Transverse colon (tissue), 4 donors: ENCODE measurements at places on chromosomes 12 and 14.
A peak's percentile ranks its signal among the peaks of the same experiment; 100 is the strongest.

- H3K4me3 ChIP-seq, result no peak overlapping the region
- H3K27me3 ChIP-seq, result no peaks in the 10 kb centered on the region
- no peak overlapping the region for H3K27ac ChIP-seq
Observed at GRCh38 chr12:81949841-81950308, 190.7 kb upstream of the PPFIA2 start.

GRCh38 chr14:45727133-45727532, 474.1 kb upstream of the MIS18BP1 start:
- no peak for DNase-seq
- no peak overlapping the region for H3K4me3 ChIP-seq
- no peaks in the 10 kb centered on the region for H3K36me3 ChIP-seq
- no peaks in the 10 kb centered on the region for H3K27me3 ChIP-seq
- no peak overlapping the region for H3K27ac ChIP-seq
- H3K4me1 ChIP-seq, result no peaks in the 10 kb centered on the region

DNA sequence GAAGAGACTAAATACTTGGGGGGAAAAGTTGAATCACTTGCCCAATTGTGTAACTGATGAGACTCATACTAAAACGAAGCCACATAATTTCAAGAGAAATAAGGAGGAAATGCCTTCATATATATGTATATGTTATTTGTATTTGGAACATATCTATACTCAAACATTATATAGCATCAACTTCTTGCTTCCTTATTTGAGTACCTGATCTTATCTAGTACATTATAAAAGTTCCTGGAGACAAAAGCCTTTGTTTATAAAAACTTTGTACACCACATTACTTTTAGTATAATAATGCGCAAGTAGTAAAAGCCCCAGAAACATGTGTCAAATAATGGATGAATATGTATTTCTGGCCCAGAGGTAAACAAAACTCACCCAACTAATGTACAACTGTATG, 92.0 kb downstream of the SLC2A13 start:
- H3K27me3 ChIP-seq, result no peaks in the 10 kb centered on the region
- no peaks in the 10 kb centered on the region for H3K36me3 ChIP-seq
- no peak for DNase-seq
- H3K4me3 ChIP-seq, result no peak overlapping the region
- peak overlapping the region; percentile 67 for H3K27ac ChIP-seq
- peaks cover 22% of the 10 kb centered on the region for H3K4me1 ChIP-seq

DNA sequence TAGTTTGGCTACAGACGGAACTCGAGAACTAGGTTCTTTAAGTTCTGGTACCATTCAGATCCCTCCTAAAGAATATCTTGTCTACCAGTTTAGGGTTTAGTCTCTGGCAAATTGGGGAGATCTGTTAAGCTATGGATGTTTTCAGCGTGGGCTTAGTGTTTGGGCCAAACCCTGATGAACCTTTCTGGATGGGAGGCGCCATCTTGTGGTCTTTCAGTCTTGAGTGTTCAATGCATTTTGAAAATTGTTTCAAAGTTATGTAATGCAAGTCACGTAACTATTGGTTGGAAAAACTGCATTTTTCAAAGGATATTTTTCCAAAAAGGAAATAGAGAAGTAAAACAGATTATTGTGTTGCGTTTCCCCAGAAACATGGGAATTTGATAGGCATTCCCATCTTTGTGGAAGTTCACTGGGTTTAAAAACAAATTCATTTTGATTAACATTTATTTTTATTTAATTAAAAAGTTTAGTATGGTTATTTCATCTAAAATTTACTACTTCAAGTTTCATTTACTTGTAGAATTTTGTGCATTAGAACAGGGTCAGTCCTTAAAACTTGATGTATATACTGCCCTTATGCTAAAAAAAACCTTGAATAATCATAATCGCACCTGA, 169.0 kb downstream of the PRIMA1 start:
- H3K36me3 ChIP-seq, result no peaks in the 10 kb centered on the region
- DNase-seq, result peak; percentile 9
- no peaks in the 10 kb centered on the region for H3K4me1 ChIP-seq
- peaks cover under 1% of the 10 kb centered on the region for H3K27me3 ChIP-seq
- no peak overlapping the region for H3K4me3 ChIP-seq
- no peak overlapping the region for H3K27ac ChIP-seq

DNA sequence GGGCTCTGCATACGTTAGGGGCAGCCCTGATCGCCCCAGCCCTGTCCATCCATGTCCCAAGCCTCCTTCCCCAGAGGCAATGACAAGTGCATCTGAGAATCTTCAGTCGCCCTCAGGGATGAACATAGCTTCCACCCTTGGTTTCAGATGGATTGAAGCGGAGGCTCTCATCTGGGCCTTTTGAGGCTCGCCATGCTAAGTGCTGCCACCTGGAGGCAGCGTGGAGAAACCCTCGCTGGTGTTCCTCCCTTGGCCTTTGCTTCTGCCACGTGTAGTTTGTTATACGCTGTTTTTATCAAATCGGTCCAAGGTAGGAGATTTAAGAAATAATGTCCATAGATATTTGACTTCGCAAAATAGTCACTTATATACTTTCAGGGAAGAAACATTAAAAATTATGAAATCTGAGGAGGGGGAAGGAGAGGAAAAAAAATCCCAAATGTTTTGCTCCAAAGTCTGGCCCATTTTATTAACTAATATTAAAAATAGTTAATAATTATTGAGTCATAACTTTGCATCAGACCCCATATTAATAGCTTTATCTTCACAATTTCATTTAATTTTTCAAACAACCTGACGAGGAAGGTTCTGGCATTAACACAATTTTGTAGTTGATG, 28.8 kb upstream of the LRRC10 start:
- H3K27me3 ChIP-seq, result no peaks in the 10 kb centered on the region
- no peaks in the 10 kb centered on the region for H3K36me3 ChIP-seq
- no peaks in the 10 kb centered on the region for H3K4me1 ChIP-seq

DNA sequence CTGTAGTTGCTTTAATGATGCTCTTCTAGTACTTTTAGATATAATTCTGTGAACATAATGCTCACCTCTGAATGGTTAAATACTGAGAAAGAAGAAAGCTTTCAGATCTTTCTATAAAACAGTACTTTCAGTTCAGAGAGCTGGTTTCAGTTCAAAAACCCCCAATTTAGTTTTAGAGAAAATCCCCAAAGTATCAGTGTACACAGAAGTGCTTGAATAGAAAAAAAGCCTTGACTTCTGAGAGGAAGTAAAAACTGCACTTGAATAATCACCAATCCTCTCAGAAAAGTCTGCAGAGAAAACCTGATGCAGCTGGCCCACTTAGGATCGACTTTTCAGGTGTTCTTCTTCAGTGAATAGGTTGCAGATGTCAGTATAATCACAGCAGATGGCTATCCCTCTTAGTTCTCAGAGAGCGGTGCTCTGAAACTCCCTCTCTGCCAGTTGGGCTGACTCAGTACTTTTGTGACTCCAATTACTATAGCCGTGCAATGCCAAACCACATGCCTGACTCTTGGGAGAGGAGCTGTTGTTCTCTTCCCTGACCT, 616.3 kb downstream of the LRFN5 start:
- no peaks in the 10 kb centered on the region for H3K36me3 ChIP-seq
- H3K27me3 ChIP-seq, result no peaks in the 10 kb centered on the region
- H3K27ac ChIP-seq, result no peak overlapping the region
- peak; percentile 8 for DNase-seq

DNA sequence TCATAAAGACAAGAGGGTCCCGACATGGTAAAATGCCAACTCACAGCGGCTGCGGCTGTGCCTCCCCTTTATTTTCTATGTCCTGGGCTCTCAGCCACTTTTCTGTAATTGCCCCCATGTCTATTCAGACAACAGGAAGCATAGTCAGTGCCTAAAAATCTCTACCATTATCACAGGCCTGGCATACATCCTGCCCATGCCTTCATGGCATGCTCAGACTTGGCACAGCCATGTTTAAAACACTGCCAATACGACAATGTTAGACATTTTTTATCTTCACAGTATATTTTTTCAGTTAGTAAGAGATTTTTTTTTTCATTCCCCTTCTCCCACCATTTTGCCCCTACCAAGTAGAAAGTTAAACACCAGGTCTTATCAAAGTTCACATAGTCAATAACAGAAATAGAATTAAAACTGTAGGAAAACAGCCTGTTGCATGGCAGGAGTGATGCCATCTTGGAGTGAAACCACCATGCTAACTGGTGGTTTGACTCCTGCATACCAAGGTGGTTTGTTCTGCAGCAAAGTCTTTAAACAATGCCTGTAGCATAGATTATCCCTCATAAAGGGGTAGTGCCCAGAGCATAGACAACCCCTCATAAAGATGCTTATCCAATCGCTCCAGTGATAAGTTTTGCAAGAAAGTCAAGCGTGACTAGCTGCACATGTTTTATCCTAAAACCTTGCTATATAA, 18.9 kb upstream of the CERS5 start:
- no peak for DNase-seq
- no peak overlapping the region for H3K4me3 ChIP-seq
- H3K27me3 ChIP-seq, result no peaks in the 10 kb centered on the region
- H3K27ac ChIP-seq, result peak overlapping the region; percentile 30
- H3K36me3 ChIP-seq, result peaks cover 22% of the 10 kb centered on the region

DNA sequence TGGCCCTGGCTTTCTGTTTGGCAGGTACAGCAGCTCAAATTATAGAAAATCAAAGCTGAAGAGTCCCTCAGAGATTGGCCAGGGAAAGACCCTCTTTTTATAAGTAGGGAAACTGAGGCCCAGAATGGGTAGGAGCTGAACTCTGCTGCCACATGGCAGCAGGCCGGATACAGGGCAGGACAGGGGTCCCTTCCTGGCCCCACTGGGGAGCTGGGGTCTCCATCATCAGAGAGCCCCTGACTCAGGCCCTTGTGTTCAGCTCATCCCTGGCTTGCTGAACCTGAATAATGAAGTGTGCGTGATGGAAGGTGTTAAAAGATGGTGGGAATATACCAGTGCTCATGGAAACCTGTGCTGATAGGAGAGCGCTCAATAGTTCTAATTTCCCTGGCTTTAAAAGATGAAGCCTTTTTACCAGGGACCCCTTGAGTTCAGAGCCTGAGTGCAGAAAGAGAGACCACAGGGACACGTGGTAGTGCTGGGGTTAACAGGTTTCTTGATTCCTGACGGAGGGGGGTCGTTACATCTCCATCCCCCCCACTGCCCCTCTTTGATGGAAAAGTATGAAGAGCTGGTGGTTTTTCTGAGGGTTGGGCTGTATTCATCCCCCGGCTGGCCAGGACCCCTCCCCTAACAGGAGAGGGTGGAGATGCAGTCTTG, 4.4 kb downstream of the DLK1 start:
- H3K4me1 ChIP-seq, result no peaks in the 10 kb centered on the region
- no peak overlapping the region for H3K27ac ChIP-seq
- DNase-seq, result no peak
- H3K27me3 ChIP-seq, result peaks cover 54% of the 10 kb centered on the region
- no peaks in the 10 kb centered on the region for H3K36me3 ChIP-seq
- no peak overlapping the region for H3K4me3 ChIP-seq

GRCh38 chr14:104392001-104392395, 187.6 kb upstream of the C14orf180 start:
- no peak for DNase-seq
- H3K27ac ChIP-seq, result no peak overlapping the region
- no peaks in the 10 kb centered on the region for H3K36me3 ChIP-seq
- H3K4me1 ChIP-seq, result no peaks in the 10 kb centered on the region
- H3K27me3 ChIP-seq, result no peaks in the 10 kb centered on the region

DNA sequence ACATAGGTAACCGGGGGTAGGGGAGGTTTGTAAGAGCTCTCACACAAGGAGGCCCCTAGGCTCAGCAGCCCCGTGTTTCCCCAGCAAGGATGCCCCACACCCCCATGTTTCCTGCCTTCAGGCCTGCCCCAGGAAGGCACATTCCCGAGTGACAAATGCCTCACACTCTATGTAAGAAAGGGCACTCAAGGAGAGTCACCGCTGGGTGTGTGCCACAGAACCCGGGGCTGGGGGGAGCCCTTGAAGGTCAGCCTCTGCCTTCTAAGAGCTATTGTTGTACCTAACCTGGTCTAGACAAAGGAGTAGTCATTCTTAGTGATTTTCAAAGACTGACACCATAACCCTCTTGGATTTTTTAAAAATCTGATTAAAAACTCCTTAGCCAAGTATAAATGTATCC, 333.6 kb downstream of the DPF3 start:
- H3K4me1 ChIP-seq, result no peaks in the 10 kb centered on the region
- H3K27me3 ChIP-seq, result no peaks in the 10 kb centered on the region
- H3K4me3 ChIP-seq, result no peak overlapping the region
- no peak for DNase-seq

DNA sequence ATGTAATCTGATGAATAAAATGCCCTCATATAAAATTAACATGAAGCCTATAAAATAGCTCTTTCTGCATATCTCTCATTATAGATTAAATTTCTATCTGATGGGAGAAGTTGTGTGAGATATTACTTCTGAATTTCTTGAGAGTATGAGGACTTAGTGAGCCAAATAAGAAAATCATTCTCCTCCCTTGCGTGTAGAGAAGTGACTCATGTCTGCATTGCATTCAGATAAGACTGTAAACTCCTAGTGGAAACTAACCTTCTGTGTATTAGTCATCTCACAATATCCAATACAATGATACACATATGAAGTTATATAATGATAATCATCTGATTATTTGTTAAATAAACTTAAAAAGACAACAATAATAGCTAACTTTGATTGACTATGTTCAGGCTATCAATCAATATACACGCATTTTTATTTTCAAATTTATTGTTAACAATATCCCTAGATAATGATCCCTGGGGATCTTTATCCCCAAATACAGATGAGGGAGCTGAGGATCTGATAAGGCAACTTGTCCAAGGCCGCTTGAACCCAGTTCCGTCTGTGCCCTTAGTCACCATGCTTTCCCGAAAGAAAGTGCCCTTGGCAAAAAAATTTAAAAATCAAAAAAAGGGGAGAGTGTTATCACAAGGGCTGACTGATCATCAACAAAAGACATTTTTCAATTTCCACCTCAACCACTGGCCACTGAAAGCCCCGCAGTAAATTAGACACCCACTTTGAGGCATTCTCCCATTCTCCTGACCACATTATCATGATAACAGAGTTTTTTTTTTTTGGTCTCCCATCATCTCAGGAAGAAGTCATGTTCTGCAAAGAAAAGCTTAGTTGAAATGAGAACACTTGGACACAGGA, 189.2 kb upstream of the RASSF8 start:
- DNase-seq, result no peak
- H3K27me3 ChIP-seq, result no peaks in the 10 kb centered on the region
- no peak overlapping the region for H3K4me3 ChIP-seq
- H3K4me1 ChIP-seq, result peaks cover 2% of the 10 kb centered on the region
- no peak overlapping the region for H3K27ac ChIP-seq

DNA sequence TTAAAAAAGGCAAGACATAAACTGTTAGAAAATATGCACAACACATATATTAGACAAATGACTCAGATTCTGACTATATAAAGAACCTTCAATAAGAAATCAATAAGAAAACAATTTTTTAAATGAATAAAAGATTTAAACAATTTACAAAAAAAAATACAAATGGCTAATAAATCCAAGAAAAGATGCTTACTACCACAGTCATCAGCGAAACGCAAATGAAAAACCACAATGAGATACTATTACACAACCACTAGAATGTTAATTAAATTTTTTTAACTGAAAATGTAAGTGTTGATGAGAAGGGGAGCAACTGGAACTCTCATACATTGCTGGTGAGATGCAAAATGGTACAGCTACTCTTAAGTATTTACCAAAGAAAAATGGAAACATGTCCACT, 24.4 kb downstream of the OSBPL8 start:
- peaks cover 11% of the 10 kb centered on the region for H3K4me1 ChIP-seq
- no peaks in the 10 kb centered on the region for H3K36me3 ChIP-seq
- no peak for DNase-seq
- no peak overlapping the region for H3K27ac ChIP-seq
- peaks cover 45% of the 10 kb centered on the region for H3K27me3 ChIP-seq
